NCI-H1436 treated with DMSO at 0.1 percent for 48 hours (cell line): ENCODE measurements at places on chromosomes 3 and 15.
A peak's percentile ranks its signal among the peaks of the same experiment; 100 is the strongest.

DNA sequence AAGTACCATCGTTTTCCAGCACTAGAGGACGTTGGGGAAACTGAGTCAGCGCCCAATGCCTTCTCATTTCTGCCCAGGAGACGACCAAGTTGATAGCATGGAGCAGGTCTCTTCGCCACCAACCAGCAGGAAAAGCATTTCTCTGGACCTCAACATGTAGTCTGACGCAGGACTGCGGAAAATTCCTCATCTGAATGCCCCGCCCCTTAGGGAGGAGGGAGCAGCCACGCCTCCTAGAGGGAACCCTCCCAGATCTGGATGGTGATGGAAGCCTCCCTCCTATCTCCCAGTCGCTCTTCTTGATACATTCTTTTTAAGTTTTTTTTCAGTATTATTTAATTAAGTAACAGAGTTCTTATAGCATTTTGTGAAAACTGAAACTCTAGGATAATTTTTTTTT lies 17.4 kb upstream of the MINDY4B start:
- no peak for DNase-seq

DNA sequence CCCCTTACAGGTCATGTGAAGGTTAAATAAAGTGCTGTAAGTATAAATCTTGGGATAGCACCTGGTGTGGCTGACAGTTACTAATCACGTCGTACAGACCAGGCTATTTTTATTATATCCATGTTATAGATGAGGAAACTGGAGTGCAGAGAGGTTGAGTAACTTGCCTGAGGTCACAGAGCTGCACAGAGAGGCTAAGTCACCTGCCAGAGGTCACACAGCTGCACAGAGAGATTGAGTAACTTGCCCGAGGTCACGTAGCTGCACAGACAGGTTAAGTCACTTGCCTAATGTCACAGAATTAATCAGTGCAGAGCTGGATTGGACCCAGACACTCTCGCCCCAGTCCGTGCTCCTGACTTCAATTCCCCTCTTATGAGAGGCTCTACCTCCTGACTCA lies 171.5 kb downstream of the NUP210 start:
- DNase-seq: no peak

DNA sequence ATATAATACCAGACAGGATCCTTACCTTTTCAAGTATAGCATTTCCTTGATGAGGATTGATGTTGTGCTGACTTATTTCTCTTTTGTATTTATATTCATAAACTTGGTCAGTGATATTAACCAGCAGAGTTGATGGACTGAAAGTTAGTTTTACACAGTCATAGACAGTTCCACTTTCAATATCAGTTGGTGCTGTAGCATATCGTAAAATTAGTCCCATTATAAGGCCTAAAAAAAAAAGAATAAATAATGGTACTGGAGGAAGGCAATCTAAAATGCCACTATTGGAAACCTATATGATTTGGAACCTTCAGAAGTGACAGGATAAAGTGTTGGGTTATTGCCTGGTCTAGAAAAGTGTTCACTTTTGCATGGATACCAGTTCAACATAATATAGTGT lies 16.3 kb downstream of the SLC9A9 start:
- DNase-seq: no peak

- no peak for DNase-seq
These were observed 99.6 kb downstream of the FAM43A start for GRCh38 chr3:194785315-194785714.

GRCh38 chr15:90191794-90192509 lies 9.2 kb upstream of the SEMA4B start:
- DNase-seq: peak; percentile 72

- no peak for DNase-seq
These were observed 179.9 kb upstream of the C2CD4B start for GRCh38 chr15:62344806-62345539.

DNA sequence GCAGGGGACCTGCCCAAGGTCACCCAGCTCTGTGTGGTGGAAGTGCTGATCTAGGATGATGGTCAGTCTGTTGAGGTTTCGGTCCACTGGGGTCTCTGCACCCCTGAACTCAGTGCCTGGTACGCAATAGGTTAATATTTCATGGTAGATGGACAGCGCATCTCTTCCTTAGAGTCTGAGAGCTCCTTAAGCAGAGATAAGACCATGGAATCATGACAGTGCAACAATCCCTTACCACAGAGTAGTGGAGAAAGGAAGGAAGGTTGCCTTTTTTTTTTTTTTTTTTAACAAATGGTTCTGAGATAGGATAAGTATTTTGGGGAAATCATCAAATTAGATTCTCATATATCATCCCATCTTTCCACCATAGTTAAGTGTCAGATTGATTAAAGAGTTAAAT lies 79.8 kb upstream of the SLC6A1 start:
- DNase-seq: no peak

DNA sequence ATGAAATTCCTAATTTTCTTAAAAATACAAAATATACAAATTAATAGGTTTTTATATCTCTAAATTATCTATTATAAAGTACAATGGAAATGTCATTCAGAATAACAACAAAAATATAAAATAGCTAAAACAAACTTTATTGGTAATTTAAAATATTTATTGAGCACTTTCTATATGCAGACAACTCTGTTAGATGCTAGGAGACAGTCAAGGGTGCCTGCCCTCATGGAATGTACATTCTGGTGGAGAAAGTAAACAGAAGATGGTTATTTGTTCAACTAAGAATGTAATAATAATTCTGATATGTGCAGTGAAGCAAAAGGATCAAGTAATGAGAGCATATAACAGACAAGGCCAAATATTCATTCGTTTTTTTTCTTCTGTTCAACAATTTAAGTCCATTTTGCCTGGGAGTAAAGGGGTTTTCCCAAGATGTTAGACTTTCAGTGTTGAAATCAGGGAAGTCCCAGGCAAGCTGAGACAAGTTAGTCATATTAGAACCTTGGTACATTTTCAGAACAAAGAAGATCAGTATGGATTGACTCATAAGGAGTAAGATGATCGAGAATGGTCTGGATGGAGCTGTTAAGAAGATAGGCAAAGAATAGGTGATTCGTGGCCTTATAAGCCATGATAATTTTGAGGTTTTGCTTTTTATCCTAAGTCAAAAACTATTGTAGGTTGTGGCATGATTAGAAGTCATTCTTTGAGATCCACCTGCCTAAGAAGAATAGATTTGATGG lies 150.2 kb upstream of the MLF1 start:
- DNase-seq: no peak

DNA sequence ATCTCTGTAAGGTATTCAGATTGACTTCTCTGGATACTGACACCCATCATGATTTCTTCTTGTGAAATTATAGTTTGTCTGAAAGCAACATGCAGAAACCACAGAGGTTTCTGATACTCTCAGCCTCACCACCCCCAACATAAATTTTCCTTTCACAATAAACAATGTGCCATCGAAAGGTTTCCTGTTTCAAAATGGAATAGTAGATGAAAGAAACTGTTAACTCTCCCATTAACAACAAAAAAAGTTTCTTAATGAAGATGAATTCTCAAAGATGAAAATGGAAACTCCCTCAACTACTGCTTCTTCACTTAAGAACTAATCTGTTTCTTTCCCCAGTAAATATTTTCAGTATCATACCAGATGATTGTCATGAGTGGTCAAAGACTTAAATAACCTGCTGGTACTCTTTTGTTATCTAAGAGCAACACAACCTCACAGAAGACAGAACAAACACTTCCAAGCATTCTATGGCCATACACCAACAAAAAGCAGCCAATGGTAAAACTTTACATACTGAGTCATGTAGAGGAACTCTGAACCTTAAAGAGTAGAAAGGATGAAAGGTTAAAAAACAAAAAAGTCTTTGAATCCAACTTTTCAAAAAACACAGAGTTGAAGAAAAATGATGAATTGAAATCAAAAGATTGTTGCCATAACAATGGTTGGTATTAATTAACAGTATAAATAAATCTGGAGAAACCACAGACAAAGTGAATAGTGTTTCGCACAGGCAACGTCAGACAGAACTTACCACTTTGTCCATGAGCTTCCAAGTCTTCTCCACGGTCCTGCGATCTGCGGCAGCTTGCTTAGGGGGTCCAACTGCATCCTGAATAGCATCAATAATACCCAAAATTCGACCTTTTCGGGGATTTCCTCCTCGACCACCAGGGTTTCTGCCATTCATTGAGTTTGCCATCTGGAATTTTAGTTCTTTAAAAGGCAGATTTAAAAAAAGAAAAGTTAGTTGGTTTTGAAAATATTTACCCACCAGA lies 1.9 kb downstream of the CBLB start:
- DNase-seq: no peak

DNA sequence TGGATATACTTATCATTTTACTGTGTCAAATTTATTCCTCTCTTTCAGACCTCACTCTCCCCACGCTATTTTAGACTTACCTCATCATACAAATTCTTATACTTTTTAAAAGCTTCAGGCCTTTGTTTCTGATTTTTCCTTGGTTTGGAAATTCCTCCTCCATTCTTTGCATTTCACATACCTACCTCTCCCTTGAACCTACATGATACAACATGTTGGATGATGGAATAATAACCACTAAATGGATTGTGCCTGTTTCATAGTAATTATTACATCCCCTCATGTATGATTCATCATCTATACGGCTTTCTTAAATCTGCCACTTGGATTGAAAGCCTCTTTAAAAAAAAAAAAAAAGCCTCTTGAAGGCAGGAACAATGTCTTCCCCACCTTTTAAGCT lies 24.6 kb downstream of the TRIP4 start:
- DNase-seq: no peak

DNA sequence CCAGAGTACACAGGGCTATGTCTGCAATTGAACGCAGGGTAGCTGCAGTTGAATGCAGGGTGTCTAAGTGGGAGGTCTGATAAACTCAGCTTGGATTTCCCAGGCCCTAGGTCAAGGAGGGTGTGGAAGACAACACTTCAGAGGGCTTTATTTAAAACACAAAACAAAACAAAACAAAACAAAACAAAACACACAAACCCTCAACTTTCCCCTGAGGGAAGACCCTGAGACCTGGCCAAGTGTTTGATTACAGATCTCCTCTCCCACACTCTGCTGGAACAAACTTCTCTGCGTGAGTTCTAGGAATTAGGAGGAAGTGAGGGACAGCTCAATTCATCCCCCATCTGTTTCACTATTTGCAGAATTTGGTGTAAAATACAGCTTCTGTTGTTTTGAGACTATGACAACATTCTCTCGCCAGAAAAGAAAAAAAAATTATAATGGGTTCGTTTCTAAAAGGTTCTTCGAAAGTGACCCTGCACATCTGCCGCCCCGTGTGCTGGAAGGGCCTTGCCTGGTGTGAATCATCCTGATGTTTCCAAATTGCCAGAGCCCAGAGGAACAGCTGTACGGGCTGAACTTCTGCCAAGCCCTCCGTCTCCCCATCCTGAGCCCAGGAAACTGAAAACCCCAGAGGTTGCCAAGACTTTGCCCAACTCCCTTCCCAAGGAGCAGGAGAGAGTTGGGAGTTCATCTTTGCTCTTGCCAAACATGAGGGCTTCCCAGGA lies 73.3 kb upstream of the RAD18 start:
- no peak for DNase-seq

DNA sequence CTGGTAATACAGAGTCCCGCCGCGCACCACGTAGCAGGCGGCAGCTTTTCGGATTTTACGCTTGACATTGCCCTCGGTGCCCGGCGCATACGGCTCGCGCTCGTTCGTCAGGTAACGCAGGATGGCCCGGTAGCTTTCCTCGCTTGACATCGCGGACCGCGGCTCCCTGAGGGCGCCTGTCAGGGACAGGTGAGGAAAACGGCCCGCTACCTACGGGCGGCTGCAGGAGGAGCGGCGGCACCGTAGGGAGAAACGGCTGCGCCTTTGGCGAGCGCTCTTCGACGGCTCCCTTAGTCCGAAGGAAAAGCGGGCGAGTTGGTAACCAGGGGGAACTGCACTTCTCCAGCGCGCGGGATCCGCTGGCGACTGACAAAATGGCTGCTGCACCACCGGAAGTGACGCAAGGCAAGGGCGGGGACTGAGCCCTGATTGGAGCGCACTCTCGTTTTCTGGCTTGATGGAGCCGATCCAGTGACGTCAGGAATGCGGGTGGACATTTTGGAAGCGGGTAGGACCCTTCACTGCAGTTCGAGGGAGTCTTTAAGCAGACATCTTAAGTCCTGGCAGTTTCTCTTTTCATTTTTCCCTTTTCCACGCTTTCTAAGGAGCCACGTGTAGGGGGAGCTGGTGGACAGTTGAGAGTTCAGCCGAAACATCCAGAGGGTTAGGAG lies at the start of gene ZBTB11:
Gene ZBTB11 (minus strand): TSS at position 368 of the 671 bp plus-strand sequence. CDS start 218 bp downstream, at position 150.
- DNase-seq: no peak

DNA sequence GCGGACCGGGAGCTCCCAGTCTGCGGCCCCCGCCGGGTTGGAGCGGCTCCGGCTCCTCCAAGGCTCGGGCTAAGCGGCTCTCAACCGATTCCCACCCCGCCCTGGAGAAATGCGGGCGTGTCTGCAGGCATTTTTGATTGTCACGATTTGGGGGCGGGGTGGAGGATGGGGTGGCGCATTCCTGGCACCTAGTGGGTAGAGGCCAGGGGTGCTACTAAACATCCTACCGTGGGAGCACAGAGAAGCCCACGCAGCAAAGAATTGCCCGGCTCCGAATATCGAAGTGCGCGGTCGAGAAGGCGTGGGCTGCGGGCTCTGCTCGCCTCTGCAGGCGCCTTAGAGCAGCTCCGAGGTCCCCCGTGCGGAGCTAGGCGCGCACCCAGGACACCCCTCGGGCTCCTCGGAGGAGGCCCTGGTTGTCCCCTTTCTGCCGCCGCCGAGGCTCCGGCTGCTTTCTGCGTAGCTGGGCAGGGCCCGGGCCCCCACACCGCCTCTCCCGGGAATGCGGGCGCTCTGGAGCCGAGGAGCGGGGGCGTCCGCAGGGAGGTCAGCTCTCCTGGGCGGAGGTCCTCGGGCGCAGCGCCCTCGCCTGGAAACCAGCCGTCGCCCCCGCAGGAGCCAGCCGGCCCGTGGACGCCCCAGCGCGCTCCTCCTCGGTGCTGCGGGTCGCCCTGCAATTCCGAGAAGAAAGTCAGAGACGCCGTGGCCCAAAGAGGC lies 16.5 kb upstream of the LAMP3 start:
- DNase-seq: no peak

DNA sequence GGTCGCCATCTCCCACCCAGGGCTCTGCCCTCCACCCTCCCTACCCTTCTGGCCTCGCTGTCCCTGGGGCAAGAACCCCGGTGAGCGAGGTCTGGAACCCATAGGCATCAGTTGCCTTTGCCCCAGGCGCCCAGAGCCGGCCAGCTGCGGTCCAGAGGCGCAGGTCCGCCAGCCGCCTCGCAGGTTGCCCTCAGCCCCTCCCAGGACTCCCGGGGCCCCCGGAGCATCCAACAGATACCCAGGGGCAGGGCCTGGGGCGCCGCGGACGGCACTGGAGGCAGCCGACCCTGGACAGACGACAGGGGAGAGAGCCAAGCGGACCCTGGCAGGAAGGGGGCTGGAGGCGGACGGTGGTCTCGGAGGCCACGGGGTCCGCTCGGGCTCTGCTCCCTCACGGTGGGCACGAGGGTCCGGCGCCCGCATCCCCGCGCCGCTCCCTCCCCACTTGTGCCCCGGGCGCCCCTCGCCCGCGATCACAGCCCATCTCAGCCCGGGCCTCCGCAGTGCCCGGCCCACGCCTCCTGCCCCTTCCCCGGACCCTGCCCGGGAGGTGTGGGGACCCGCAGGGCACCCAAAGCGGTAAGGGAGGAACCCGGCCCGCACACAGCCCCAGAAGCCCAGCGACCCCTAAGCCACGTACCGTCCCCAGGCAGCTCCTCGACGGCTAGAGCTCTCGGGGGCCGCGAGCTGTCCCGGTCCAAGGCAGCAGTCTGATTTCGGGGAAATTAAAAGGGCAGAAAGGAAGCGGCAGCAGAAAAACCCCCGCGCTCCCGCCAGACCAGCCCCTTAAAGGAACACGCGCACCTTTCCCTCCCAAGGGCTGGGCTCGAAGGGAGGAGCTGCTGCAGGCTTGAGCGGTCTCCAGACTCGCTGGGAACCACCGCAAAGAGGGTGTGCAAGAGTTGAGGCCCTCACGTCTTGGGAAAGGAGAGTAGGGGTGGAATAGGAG lies at the start of gene HAPLN3:
Gene HAPLN3 (minus strand): TSS at position 726 of the 949 bp plus-strand sequence. CDS start 8,246 bp downstream, outside the sequence.
- no peak for DNase-seq
